ENCODE measurements at places on chromosomes 7 and 10.

- no peak for DNase-seq
These were observed 1.1 kb upstream of the ARHGAP22 start for GRCh38 chr10:48605786-48606529.

GRCh38 chr10:75546004-75546403, 114.6 kb downstream of the LRMDA start:
- no peak for DNase-seq

GRCh38 chr10:43202657-43203447, 64.0 kb downstream of the RASGEF1A start:
- DNase-seq = no peak

DNA sequence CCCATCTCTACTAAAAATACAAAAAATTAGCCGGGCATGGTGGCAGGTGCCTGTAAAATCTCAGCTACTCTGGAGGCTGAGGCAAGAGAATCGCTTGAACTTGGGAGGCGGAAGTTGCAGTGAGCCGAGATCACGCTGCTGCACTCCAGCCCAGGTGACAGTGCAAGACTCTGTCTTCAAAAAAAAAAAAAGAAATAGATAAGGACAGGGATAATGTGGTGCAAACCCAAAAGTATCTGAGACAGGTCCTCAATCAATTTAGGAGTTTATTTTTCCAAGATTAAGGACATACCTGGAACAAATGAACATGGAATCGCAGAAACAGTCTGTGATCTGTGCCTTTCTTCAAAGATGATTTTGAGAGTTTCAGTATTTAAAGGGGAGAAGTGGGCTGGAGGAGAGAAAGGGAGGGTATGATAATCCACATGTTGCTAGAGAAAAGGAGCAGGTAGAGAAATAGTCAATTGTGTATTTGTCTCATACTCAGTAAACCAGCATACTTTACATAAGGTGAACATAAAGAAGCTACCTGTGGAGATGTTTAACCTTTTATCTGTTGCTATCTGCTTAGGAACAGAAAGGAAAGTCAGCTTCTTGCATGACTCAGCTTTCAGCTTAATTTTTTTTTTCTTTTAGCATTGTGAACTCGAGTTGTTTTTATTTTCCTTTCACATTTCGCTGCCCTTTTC, 4.9 kb upstream of the MTPN start:
- DNase-seq = no peak

- no peak for DNase-seq
These were observed 55.4 kb downstream of the LYZL1 start for GRCh38 chr10:29344073-29344820.

GRCh38 chr10:69681436-69681835, 51.4 kb downstream of the FAM241B start:
- no peak for DNase-seq

- no peak for DNase-seq
These were observed 10.4 kb downstream of the NFE2L3 start for GRCh38 chr7:26162431-26162830.

- DNase-seq = no peak
These were observed 113.3 kb downstream of the ARHGAP22 start for GRCh38 chr10:48491392-48492139.

- DNase-seq = no peak
These were observed 879 bp downstream of the NUDT5 start for GRCh38 chr10:12194752-12195271.

DNA sequence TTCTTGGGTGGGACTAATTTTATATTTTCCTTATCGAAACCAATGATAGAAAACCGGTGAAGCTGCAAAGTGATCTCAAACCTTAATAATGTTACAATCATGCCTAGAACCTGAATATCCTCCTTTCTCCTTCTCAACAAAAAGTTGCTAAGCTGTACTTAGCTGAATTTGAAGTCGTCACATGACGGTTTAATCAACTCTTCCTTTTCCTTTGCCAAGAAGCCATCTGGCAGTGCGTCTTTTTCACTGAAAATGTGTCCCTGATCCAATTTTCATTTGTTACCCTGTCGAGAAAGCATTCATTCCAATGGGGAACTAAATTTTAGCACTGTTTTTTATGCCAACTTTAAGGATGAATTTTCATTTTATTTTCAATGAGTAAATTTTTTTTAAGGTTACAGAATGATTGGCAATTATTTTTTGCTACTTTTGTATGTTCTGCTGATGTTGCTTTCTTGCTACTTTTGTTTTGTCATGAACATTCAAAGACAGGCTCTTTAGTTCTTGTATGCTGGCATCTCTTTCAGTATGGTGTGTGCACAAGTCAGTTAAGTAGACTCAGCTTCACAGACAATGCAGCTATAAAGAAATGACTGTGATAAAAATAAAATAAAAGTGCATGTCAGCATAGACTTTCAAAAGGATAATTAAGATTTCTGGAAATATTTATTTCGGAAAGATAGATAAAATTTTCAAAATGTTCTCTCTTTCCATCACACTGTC, 980.0 kb downstream of the DNAJB9 start:
- DNase-seq = peak; percentile 70

DNA sequence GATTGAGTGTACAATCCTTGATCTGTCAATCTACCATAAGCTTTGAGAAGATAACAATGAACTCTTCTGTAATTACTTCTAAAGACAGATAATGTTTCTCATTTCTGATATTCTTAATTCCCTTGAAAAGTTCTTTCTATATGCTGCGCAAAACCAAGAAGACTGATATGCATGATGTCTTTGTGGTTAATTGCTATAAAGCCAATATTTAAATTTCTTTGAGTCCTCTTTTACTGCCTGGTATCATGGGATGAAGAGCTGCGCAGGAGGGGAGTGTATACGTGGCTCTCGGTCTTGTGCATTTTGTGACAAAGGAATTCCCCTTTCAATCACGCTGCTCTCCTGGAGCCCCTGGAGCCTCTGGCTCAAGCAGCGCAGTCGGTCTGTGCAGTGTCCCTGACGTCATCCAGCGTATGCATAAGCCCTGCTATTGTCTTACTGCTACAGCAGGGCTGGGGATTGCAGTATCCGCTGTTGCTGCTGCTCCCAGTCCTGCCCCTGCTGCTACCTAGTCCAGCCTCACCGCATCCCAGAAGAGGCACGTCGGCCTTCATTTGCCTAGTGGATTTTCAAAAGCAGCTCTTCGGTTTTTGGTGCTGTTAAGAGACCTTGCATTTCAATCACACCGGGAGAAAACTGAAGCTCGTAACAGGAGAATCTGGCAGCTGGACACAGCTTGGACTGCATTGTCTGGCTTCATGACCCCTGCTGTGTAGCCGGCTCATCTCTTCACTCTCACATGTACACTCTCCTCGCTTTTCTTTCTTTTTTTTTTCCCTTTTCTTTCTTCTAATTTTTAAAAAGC, 66.7 kb downstream of the ST7 start:
- peak; percentile 93 for DNase-seq

- DNase-seq = peak; percentile 25
These were observed 161.1 kb upstream of the SVIL start for GRCh38 chr10:29795850-29796249.

- DNase-seq = peak; percentile 43
These were observed 52.6 kb upstream of the CAPZA2 start for GRCh38 chr7:116809636-116810266.

DNA sequence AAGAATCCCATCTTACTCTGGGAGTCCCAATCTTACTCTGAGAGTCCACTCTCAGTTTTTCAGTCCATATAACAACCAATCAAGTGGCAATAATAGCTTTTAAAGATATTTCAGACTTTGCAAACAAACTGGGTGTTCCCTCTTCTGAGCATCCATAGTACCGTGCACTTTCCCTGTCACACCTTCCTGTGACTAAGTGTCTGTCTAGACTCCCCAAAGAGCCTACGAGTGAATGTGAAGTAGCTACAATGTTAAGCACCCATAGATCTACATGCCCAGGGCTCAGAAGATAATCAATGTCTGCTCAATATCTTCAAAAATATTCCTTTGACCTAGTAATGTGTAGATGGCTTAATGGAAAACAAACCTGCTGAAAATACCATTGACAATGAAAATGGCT, 95.6 kb upstream of the ASAH2 start:
- no peak for DNase-seq

DNA sequence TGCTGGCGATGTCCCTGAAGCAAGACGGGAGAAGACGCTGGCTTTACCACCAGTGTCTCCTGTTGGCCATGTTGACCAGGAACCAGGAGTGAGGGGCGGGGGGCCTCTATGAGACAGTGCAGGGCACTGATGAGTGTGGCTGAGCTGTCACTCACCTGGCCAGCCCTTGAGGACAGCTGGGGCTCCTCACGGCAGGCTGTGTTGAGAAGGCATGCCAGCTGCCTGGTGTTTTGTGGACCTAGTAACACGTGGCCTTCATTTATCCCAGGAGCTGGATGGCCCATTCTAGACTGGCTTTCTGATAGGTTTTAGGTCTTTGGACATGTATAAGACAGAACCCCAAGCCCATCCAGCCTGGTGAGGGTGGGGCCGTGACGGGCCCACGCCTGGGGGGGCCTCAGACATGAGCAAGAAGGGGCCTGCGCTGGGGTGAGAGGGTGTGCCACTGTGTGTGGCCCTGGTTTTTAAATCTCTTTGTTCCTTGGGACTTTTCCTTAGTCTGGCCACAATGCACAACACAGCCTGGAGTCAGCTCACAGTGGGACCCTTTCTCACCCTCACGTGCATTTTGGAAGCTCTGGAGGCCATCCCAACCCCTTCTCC, 10.5 kb downstream of the RHBDD2 start:
- no peak for DNase-seq

DNA sequence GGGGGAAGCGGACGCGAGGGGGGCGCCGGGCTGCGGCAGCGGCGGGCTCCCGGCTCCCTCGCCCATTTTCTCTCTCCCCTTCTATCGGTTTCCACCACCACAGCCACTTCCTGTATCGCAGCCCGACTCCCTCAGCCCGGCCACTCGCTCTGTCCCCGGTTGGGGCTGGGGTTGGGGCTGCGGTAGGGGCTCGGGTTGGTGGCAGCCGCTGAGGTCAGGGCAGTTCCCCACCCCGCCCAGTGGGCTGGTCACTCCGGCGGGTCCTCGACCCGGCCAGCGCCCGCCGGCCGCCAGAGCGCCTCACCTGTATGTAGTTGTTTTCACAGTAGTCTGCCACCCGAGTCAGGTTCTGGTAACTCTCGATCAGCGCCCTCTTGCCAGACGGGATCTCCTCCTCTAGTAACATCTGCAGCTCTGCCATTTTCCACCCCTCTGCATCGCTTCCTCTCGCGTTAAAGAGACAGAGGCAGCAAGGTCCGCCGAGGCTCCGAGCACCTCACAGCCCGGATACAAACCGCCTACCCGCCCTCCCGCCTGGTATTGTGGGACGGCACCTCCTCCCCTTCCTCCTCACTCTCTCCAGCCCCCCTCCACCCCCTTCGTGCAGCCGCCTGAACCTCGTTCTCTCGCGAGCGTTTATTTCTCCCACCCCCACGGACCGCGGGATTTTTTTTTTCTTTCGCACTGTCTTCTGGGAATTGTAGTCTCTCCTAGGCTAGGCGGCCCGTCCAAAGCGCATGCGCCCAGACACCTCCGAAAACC, at the start of gene ABI1:
Gene ABI1, minus strand, starts transcription at position 516 of the 762 bp plus-strand sequence. Its CDS starts 95 bp downstream, at position 421.
- peak; percentile 100 for DNase-seq

DNA sequence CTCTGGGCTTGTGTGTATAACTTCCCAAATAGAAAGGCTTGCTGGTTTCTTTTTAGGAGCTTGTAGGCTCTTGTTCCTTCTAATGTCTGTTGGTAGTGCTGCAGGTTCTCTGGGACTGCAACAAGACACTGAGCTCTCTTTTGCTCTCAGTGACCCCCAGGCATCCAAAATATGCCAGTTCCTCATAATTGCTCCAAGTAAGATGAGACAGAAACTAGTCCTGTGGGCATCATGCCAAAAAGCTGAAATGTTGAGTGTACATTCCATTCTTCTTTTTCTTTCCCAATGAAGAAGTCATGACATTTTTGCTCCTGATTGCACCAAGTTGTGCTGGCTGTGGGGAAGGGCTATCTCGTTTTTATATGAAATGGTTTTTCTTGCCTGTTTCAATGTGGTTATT, 7.1 kb upstream of the BTBD16 start:
- DNase-seq = no peak

All from skin of body (tissue), 3 donors.